Metanephros (tissue), 2 donors: ENCODE measurements at places on chromosomes 11 and 22. TPM values are rescaled to one million over a fixed set of nuclear protein-coding genes. Genes with fewer than 3 reads are reported as not detected.

CCS gene
- total RNA-seq: 35.4 TPM

MYO7A gene
- total RNA-seq: 4.4 TPM

RBM14 gene
- total RNA-seq: 80.9 TPM

SHANK2 gene
- 72.7 TPM for total RNA-seq

B3GAT1 gene
- 1.6 TPM for total RNA-seq
